Panc1 (cell line): ENCODE measurements at places on chromosomes 11 and 22. TPM values are rescaled to one million over a fixed set of nuclear protein-coding genes. Genes with fewer than 3 reads are reported as not detected.

Gene EMID1
- 1.1 TPM for total RNA-seq

DNA sequence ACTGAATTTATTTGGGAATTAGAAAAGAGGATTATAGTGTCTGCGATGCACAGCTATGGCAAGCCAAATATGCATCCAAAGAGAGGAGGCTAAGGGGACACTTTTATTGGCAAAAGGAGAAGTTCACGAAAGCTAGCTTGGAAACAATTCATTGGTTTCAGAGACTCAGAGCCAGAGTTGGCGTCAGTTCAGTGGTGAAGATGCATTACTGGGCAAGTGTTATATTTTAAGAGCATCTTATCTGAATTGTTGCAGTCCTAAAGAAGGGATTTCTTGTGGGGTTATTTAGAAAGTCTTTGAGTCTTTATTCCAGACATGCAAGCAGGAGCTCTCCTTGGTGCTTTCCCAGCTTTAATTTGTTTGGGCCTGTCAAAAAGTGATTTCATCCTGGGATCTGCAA is 15.0 kb downstream of the CLDN5 start:
- H3K27me3 ChIP-seq = no peaks in the 10 kb centered on the region
- DNase-seq = no peak
- H3K27ac ChIP-seq = no peak overlapping the region
- no peaks in the 10 kb centered on the region; the same call in 1 of the 2 replicates for H3K36me3 ChIP-seq

- DNase-seq = no peak
- H3K4me3 ChIP-seq = no peak overlapping the region
- H3K36me3 ChIP-seq = no peaks in the 10 kb centered on the region
- no peaks in the 10 kb centered on the region for H3K4me1 ChIP-seq
- H3K27me3 ChIP-seq = no peaks in the 10 kb centered on the region
Observed at GRCh38 chr11:94588366-94588942, 21.3 kb downstream of the PIWIL4 start.

DNA sequence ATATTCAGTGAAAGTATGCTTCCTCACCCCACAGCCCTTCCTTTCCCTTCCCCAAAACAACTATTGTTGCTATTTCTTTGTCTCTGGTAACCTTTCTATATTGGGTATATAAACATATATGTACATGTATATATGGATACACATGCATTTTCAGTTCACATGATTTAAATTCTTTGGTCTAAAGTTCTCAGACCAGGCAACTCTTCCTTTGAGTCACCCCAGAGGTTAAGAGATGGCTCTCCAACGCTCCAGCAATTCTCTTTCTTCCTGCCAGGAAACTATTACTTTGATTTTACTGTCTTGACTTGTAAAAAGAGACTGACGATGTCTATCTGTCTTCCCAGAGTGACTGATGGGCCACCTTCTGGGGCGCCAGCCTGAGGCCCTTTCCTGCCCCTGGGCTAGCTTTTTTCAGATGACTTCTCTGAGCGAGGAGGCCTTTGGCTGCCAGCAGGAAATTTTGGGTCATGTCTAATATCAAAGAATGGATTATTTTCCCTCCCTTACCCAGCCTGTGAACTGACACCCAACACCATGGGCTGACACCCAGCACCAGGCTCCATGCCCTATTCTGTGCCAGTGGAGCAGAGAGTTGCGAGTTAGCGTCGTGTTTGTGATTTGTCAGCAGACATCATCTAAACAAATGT is 14.4 kb upstream of the ST3GAL4 start:
- no peak for DNase-seq
- peaks cover 7% of the 10 kb centered on the region for H3K4me1 ChIP-seq
- H3K4me3 ChIP-seq = no peak overlapping the region
- no peak overlapping the region for H3K27ac ChIP-seq
- no peaks in the 10 kb centered on the region for H3K27me3 ChIP-seq

DNA sequence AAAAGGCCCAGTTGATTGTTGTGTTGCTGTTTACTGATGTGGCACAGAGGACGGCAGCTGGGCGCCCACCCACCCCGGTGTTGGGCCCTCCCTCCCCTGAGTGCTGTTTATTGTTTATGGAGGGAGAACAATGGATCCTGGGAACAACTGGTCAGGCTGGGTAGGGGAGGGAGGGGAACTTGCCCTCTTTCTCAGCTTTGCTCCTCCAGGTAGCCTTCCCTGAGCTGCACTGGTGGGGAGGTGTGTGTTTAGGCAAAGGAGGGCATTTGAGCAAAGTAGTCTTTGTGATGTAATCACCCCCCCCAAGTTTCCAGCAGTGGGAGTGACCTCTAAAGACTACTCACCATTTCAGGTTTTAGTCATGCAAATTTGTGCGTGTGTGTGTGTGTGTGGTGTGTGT is 1035.3 kb downstream of the NTM start:
- H3K27me3 ChIP-seq = no peaks in the 10 kb centered on the region
- no peaks in the 10 kb centered on the region for H3K36me3 ChIP-seq
- no peaks in the 10 kb centered on the region for H3K4me1 ChIP-seq
- H3K27ac ChIP-seq = no peak overlapping the region
- DNase-seq = no peak

DNA sequence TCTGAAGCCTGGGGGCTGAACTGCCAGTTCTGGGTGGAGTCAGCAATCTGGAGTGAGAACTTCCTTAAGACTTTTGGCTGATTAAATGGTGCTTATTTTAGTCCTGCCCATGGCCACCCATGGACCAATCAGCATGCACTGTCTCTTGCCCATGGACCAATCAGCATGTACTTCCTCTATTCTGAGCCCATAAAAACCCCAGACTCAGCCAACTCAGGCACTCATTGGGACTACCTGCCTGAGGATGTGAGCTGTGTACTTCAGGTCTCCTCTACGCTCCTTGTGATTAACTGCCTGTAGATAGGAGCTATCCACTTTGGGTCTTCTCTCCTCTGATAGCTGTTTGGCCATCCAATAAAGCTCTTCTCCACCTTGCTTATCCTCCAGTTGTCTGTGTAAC is 342.3 kb upstream of the CCDC179 start:
- H3K4me1 ChIP-seq = no peaks in the 10 kb centered on the region
- no peak overlapping the region for H3K4me3 ChIP-seq
- no peaks in the 10 kb centered on the region for H3K36me3 ChIP-seq
- H3K27me3 ChIP-seq = no peaks in the 10 kb centered on the region
- H3K27ac ChIP-seq = no peak overlapping the region
- no peak for DNase-seq
